Activated naive CD4-positive, alpha-beta T cell treated with anti-CD3 and anti-CD28 coated beads, Interleukin-2, amount 10 ng/mL, durations not matched to agents 7 days and 5 days (primary cell): ENCODE measurements at places on chromosomes 5 and 9.

DNA sequence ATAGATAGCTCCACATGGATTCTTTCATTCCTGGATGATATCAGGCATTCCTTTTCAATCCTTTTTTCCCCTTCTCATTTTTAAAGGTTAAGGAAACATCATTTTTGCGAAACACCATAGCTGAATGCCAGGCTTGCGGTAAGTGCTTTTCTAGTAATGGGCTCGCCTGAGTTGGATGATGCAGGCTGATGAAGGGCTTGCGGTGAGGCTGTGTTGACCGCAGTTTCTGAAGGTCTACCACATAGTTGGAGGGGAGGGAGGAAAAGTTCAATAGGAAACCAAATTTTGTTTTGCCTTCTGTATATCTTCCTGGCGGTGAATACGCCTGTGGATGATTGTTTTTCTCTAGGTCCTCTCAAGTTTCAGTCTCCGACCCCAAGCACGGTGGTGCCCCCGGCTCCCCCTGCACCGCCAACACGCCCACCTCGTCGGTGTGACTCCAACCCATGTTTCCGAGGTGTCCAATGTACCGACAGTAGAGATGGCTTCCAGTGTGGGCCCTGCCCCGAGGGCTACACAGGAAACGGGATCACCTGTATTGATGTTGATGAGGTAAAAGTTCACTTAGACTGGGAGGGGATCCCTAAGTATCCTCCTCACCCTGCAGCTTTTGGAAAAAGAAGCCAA is 24.3 kb downstream of the THBS4 start:
- DNase-seq: no peak

DNA sequence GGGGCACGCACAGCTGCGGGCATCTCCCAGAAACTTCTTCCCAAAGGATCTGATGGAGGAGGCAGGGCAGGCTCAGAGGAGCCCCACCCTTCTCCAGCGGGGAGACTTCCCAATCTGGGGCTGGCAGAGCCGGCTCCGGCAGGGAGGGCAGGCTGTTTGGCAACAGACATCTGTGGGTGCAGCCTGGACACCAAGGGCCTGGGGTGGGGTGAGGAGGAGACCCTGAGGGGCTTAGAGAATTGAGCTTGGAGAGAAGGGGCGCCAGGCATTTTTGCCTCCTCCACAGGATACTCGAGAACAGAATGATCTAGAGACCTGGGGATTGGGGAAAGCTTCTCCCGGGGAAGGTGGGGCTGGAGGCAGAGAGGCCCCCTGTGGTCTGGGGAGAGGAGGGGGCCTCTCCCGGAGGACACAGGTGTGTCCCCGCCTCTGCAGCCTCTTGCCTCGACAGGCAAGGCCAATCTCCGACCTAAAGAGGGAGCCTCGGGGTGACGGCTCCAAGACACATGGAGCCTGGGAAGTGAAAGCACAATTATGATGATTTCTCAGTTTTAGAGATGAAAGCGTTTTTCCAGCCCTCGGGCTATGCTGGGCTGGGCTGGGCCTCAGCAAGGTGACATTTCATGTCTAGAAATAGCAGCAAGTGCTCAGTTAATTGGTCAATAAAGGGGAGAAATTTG is 8.4 kb downstream of the LHX3 start:
- DNase-seq: no peak

GRCh38 chr5:177444106-177445051 is 2.2 kb upstream of the PRR7 start:
- DNase-seq: no peak

DNA sequence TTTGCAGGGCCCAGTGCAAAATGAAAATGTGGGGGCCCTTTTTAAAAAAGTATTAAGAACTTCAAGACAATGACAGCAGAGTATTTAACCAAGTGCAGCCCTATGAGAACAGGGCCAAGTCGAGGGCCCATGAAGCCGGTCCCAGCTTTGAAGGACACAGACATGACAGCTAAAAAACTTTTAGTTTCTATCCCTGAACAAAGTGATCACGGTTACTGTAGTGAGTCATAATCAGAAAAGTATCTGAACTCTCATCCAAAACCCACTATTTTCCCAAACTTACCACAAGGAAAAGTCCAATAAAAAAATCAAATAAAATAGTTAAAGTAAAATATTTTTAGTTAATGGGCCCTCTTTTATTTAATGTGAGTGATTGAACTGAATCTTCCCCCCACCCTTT is 126.0 kb downstream of the MEF2C start:
- DNase-seq: no peak

DNA sequence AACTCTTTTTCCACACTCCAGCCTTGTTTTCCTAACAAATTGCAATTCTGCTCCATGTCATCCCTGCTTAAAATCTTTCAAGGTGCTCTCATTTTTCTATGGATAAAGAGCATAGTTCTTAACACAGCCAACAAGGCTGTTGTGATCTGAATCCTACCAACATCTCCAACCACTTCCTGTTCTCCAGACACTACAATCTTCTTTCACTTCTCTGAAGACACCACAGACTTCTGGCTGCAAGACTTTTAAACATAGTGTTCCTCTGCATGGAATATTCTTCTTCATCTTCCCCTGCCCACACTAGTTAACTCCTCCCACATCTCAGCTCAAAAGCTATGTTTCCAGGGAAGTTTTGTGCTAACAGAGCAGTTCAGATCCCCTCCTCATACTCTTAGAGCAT is 404.8 kb downstream of the MAN2A1 start:
- no peak for DNase-seq

DNA sequence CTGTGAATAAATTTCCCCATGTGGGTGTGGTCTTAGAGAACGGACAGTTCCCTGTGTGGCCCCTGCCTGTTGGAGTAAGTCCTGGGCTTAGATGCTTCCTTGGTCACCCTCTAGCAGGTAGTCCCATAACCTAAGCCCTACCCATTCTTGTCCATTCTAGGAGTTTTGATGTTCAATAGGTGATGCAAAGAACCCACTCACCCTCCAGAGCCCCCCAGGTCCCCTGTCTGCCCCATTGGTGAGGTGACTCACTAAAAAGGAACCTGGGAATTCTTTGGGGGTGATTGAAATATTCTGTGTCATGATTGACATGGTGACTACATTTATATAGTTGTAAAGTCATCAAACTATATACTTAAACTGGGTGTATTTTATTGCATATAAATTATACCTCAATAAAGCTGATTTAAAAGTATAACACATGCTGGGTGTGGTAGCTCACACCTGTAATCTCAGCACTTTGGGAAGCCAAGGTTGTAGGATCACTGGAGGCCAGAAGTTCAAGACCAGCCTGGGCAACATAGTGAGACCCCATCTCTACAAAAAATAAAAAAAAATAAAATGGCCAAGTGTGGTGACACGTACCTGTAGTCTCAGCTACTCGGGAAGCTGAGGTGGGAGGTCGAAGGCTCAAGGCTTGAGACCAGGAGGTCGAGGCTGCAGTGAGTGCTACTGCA is 20.8 kb upstream of the GTF3C5 start:
- no peak for DNase-seq
